Psoas muscle (tissue), 8 donors: ENCODE measurements at places on chromosomes 3 and 15.

DNA sequence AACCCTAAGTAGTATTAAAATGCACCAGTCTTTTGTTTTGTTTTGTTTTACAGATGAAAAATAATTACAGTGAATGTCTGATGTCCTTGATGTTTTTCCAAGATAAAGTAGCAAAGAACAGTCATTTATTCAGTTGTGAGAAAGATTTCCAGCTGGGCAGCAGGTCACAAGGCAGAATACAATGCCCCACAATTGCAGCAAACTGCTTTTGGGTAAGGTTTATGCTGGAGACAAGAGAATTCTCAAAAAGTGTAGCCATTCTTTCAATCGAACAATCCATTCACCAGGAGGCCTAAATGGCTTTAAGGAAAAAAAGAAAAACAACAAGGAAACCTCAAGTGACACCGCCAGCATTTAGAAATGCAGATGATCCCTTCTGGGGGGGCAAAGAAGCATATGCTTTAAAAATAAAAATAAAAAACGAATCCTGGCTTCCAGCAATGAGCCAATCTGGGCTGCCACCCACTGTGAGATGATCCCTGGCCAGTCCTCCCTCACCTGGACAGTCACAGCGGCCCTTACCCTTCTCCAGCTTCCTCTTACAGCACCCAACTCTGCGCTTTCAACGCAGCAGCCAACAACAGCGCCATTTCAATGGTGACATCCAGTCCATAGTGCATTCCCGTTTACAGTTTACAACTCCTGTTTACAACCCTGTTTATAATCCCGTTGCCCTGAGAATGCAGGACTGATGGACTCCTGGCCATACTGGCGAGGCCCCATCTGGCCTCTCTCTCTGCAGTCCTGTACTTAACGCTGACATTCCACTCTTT is 25.7 kb upstream of the WNT5A start:
- no peak for DNase-seq

GRCh38 chr3:35639254-35640186 is at the start of gene ARPP21:
Gene ARPP21 (plus strand): TSS chr3:35639525. CDS start chr3:35681752, 42,227 bp downstream.
- DNase-seq, result peak; percentile 89

GRCh38 chr3:51044982-51045381 is 340.1 kb upstream of the MANF start:
- no peak for DNase-seq

DNA sequence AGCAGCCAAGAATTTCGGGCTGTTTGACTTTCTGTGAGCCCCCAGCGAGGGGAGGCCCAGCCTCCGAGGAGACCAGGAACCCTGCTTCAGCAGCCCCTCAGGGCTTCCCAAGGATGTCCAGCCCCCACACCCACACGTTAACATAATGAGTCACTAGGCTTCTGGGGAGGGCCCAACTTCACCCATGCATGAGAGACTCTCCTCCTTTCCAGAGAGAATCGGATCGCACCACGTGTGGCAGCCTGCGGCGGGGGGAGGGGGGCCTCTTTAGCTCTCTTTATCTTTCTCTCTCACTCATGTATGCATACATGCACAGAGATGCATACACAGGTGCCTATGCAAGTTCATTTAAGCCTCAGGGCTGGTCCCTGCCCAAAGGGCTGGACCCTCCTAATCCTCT is 3.1 kb upstream of the AP2M1 start:
- no peak for DNase-seq

GRCh38 chr3:48038971-48039481 is 22.8 kb upstream of the MAP4 start:
- DNase-seq, result no peak

GRCh38 chr3:81173514-81173913 is 587.9 kb downstream of the GBE1 start:
- DNase-seq, result no peak

DNA sequence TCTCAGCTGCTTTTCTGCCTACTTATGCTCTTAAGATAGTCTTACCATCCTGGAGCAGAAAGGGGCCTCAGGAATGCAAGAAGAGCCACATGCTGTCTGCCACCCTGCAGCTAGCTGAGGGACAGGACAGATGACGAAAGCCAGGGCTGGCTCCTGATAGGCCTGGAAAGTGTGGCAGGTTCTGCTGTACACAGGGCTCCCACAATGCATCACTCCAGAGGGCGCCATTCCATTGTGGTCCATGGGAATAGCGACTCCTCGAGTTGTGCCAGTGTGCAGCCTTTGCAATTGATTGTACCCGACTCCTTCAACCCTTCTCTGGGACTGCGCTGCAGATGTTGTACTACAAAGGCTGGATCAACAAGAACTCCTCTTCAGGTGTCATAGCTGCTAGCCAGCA is 11.2 kb downstream of the ACAN start:
- DNase-seq, result no peak
